ENCODE measurements at places on chromosomes 3 and 15.

GRCh38 chr3:126758026-126758425, 54.0 kb downstream of the CHCHD6 start:
- no peak for DNase-seq

DNA sequence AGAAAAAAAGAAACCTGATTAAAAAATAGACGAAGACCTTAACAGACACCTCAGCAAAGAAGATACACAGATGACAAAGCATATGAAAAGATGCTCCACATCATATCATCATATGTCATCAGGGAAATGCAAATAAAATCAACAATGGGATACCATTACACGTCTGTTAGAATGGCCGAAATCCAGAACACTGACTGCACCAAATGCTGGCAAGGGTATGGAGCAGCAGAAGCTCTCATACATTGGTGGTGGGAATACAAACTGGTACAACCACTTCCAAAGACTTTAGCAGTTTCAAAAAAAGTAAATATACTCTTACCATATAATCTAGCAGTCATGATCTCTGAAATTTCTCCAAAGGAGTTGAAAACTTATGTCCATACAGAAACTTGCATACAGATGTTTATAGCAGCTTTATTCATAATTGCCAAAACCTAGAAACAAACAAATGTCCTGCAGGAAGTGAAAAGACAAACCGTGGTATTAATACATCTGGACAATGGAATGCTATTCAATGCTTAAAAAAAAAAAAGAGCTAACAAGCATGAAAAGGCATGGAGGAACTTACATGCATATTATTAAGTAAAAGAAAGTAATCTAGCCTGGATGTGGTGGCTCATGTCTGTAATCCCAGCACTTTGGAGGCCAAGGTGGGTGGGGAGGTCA, 107.4 kb downstream of the HES1 start:
- no peak for DNase-seq

DNA sequence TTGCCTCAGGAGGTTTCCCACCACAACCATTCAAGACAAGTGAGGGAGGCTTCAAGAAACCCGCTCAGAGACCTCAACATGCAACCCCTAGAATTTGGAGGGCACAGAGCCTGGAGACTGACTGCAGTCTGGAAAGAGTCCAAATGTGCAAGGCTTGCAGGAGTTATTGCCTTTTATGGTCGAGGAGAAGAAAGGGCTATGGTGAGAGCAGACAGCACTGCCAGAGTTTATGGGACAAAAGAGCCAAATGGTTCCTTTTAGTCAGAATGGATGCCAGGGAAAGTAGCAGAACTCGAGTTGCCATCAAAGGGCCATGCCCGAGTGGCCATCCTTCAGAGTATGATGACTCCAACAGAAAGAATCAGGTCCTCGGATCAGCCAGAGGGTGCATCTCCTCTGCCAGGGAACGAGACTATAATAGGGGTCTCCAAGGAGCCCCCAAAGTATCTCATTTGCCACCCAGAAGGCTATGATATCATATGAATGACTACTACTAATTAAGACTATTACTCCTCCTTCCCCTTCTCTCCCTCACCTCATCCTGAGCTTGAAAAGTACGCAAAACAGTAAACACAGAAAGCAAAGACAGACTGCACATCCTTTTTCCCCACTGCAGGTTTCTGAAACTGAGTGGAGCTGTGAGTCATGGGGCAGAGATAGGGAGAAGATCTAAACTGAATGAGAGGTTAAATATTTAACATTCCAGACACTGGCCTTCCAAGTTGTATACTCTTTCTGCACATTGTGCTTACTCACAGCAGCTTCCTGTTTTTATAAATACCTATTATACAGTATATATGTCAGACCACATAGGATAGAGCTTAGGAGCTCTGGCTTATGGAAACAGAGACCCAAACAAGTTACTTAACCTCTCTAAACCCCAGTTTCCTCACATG, 33.9 kb upstream of the TMCO5A start:
- no peak for DNase-seq

DNA sequence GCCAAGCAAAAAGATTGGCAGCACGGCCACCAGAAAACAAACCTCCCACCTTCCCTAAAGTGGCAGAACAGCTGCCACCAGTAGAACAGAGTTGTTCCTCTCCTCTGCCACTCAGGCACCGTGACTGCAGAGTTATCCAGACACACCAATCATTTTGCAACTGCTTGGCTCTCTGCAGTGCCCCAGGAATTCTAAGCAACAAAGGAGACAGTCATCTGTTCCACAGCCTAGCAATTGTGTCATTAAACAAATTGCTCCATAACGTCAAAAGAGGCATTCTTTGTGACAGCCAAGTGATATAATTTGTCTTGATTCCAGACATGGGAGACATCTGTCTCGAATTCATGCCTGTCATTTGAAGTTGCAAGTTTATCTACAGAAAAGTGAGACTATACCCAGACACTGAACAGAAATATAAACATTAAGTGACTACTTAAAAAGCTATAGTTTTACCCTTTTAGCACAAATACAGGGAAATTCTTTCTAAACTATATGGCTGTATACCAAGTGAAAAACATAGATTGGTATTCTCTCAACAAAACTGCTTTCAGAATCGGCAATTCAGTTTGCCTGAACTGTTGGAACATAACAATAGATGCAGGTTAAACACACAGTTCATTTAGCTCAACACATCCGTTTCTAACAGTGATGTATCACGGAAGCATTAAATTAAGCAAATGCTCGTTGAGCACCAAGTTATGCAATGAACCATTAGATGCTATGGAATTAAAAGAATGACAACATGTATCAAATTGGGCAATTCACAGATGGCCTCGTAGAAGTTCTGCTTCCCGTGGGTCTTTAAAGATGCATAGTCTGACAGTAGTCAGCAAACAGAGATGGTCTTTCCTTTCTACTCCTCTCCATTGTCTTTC, 281.3 kb downstream of the FGF12 start:
- no peak for DNase-seq

- peak; percentile 35 for DNase-seq
Observed at GRCh38 chr3:127788451-127788909, 33.8 kb downstream of the MGLL start.

DNA sequence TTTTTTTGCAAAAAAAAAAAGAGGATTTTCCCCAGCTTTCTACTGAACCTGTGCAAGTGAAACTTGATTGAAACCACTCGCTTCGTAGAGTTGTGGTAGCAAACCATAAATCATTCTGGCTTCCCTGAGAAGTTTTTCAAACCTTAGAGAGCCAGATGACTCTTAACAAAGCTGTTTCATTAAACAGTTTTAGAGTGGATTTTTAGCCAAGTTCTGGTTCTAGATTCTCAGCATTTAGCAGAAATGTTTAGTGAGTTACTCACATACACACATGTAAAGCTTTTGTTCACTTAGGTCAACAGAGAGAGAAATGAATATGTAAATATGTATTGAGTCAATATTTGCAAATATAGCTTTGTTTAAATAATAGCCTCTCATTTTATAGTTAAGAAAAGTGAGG, 18.1 kb upstream of the CCR9 start:
- no peak for DNase-seq

Data from upper lobe of right lung (tissue), 1 donor.